ENCODE measurements at places on chromosomes 4 and X. TPM values are rescaled to one million over a fixed set of nuclear protein-coding genes. Genes with fewer than 3 reads are reported as not detected.

The ANTXR2 gene
- 33.5 TPM for total RNA-seq

DNA sequence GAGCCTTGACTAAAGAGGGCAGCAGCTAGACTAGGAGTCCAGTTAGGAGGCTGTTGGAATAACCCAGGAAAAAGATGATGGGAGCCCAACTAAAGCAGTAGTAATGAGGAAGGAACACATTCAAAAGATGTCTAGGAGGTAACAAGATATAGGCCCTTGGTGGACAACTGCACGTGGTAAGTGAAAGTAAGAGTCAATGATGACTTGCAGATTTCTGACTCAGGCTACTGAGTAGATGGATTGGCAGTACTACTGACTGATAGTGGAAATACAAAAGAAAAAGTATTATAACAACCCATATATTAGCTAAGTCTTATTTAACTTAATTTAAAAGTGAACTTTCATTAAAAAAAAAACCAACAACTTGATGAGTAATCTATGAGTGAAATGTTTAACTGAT lies 74.0 kb downstream of the PAK3 start:
- H3K4me3 ChIP-seq: no peak overlapping the region
- no peak overlapping the region for H3K27ac ChIP-seq
- DNase-seq: no peak
- H3K36me3 ChIP-seq: no peaks in the 10 kb centered on the region
- H3K4me1 ChIP-seq: no peaks in the 10 kb centered on the region

DNA sequence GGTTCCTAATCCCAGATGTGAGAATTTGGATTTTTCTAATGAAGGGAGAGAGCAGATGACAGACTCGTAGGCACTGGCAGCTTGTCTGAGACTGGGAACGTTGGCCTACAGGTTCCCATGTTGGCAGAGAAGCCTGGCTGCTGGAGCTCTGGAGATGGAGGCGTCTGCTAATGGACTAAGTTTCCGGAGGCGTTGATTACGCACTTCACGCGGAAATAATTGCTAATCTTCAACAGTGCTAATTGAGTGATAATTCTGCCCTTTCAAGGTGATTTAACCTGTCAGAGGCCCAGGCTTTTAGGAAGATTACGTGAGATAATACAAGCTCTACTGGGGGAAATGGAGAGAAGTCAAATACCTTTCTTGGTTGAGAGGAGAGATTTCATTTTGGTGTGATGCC lies 77.4 kb downstream of the PSAPL1 start:
- no peak overlapping the region for H3K27ac ChIP-seq
- H3K36me3 ChIP-seq: no peaks in the 10 kb centered on the region
- H3K4me1 ChIP-seq: no peaks in the 10 kb centered on the region
- no peaks in the 10 kb centered on the region for H3K27me3 ChIP-seq

The TRPC3 gene
- not detected for total RNA-seq

The PPEF2 gene
- 0.54 TPM for total RNA-seq

DNA sequence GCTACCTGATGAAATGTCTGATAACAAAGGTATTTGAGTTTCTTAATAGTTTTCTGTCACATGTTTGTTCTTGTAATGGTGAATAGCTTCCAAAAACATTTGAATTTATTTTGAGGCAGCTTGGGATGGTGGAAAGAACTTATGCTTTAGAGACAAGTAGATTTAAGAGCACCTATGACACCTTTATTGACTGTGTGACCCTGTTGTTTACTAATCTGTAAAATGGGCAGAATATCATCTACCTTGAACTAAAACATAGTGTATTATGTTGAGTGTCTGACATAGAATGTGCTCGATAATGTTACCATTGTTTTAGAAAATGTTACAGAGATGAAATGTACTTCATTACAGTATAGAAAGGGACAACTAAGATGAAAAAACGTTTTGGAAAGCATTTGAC lies 24.9 kb downstream of the STAG2 start:
- H3K27ac ChIP-seq: no peak overlapping the region
- H3K4me1 ChIP-seq: no peaks in the 10 kb centered on the region
- no peaks in the 10 kb centered on the region for H3K36me3 ChIP-seq
- no peaks in the 10 kb centered on the region for H3K27me3 ChIP-seq

DNA sequence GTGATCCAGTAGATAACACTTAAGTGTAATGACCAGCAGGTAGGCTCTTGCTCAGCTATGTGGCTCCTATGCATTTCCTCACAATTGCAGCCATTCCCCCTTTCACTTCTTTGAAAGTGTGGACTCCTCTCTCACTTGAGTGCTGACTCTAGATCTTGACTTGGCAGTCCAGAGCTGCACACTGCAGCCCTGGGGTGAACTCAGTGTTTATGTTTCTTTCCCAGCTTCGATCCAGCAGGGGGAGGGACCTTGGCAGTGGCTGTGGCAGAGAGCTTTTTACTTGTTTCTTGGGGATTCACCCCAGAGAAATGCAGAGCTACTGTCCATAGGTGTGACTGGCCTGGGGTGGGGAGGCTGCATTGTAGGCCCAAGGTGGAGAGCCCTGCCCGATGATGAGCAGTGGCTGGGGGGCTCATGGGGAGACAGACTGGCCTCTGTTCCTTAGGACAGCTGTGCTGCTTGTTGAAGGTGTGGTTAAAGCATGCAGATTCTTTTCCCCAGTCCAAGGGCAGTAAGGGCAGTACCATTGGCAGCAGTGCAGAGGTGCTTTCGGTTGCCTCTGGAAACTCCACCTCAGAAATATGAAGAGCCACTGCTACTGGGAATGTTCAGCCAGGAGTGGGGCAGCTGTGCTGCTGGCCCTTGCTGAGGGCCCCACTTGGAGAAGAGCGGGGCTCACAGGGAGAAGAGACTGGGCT lies 134.7 kb downstream of the SH3BGRL start:
- no peak overlapping the region for H3K4me3 ChIP-seq
- no peak overlapping the region for H3K27ac ChIP-seq
- no peaks in the 10 kb centered on the region for H3K36me3 ChIP-seq
- no peak for DNase-seq
- no peaks in the 10 kb centered on the region for H3K4me1 ChIP-seq

- H3K27ac ChIP-seq: no peak overlapping the region
- no peak overlapping the region for H3K4me3 ChIP-seq
- peak; percentile 16 for DNase-seq
Observed at GRCh38 chr4:111641813-111642579, 503.3 kb upstream of the FAM241A start.
